Left cardiac atrium (tissue), 4 donors: ENCODE measurements at places on chromosomes 3 and 15. TPM values are rescaled to one million over a fixed set of nuclear protein-coding genes. Genes with fewer than 3 reads are reported as not detected.

GRCh38 chr3:151379083-151379734 lies 5.3 kb downstream of the P2RY12 start:
- peak; percentile 27 for DNase-seq

- peak; percentile 62 for DNase-seq
Observed at GRCh38 chr3:42516443-42516842, 14.0 kb downstream of the VIPR1 start.

DNA sequence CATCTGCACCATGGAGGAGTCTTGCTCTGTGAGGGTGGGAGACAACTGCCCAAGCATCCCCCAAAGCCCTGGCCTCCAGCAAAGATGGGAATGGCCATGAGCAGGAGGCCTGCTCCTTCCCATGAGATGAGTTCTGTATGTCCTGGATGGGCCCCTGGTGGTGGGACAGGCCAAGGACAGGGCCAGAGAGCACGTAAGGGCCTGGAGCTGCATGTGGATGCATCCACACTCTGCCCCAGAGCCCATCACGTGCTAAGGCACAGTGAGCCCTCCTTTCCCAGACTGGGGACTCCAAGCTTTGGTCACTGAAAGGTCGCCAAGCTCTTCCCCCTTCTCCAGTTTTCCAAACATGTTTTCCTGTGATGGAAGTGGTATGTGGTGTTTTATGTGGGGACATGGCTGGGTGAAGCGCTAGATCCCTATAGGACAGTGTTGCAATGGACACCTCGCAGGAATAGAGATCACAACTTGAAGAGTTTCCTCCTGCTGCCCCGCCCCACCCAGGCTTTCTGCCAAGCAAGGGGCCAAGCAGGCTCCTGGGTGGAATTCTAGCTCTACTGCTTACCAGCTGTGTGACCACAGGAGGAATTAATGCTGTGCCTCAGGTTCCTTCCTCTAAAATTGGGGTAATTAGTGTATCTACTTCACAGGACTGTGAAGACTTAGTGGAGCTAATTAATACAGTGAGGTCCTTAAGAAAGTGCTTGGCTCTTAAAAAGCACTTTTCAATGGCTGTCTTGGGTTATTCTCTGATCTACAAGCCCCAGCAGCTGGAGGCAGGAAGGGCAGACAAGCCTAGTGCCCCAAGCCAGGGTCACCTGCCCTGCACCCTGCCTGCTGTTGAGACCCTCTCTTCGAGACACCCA lies 106.4 kb upstream of the RPL32 start:
- DNase-seq = peak; percentile 80

- no peak for DNase-seq
Observed at GRCh38 chr15:39908186-39908585, 11.9 kb downstream of the GPR176 start.

DNA sequence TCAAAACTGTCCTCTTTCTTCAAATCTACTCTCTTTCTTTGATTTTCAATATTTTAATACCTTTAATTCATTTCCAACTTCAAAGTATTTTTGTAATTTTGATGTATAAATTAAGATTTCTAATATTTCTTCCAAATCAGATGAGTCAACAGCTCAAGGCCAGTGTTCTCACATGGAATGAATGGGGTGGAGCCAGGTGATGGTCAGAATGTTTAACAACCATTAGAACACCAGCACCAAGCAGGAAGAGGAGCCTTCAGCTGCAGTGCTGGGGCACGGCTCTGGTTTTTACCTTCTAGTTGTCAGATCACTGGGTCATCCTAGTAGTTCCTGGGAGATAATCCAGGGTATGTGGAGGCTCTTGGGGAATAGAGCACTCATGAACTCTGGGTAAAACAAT lies 494.5 kb upstream of the PDZRN3 start:
- DNase-seq = no peak

DNA sequence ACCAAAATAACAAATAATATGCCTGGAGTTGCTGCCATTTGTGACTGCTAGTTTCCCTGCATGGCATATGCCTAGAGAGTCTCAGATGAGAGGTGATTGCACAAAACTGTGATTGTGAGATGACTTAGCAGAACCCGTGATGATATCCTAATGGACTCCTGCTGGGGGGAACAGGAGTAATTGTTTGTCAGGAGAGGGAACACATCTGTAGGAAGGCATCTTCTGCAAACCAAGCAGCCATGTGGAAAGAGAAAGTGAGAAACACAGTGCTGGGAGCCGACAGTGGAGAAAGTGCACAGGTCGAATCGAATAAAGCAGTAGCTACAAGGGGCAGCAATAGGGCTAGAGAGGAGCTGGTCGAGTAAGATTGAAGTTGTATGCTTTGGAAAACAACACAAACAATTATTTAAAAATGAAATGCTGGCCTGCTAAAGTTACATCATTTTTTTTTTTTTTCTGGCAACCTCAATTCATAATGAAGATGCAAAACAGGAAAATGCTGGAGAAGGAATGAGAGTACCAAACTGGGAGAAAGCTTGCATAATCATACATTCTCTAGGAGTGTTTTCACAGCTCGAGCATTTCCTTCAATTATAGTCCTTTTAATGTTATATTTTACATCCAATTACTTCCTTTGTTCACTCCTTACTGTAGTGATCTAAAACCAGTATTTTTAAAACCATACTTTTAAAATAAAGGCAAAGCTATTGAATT lies 494.2 kb upstream of the AGTR1 start:
- no peak for DNase-seq

DNA sequence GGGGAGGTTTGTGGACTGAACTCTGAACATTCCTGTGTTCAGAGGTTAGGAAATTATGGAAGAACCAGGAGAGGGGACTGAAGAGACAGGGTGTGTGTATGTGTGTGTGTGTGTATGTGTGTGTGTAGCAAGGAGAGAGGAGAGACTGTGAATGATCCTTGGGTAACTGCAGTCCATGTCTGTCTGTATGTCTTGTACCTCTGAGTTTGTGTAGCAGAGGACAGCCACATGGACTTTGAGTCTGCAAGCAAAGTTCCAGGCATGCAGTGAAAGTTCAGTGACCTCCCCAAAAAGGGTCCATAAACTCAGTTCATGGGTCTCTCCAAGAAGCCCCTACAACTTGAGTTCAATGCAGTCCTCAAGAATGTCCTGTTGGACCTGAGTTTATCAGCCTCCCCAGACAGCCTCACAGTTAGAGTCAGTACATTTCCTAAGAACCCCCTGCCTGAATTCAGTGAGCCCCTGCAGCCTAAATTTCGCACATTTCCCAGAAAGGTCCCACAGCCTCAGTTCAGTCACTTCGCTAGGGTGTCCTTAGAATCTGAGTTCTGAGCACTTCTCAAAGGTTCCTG lies 28.3 kb upstream of the HERC1 start:
- DNase-seq = no peak

DNA sequence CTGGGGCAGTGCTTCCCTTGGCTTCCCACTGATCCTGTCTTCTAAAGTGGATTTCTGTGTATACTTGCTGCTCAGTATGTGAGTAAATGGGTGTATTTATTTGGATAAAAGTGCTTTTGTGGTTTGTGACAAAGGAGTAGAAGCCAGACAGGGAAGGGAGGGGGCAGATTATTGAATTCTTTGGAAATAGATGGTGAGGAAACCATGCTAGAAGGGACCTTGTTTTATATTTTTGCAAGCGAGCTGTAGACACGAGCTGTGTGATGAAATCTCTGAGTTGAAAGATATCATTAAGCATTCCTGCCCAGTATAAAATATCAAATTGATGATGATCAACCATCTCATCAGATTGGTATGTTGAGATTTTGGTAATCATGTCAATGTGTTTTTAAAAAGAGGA lies 68.9 kb downstream of the DUT start:
- DNase-seq = no peak

GRCh38 chr15:63605816-63606215 lies 8.6 kb downstream of the FBXL22 start:
- DNase-seq = no peak

- peak; percentile 2 for DNase-seq
Observed at GRCh38 chr3:126527006-126527405, 3.1 kb downstream of the CHST13 start.

DNA sequence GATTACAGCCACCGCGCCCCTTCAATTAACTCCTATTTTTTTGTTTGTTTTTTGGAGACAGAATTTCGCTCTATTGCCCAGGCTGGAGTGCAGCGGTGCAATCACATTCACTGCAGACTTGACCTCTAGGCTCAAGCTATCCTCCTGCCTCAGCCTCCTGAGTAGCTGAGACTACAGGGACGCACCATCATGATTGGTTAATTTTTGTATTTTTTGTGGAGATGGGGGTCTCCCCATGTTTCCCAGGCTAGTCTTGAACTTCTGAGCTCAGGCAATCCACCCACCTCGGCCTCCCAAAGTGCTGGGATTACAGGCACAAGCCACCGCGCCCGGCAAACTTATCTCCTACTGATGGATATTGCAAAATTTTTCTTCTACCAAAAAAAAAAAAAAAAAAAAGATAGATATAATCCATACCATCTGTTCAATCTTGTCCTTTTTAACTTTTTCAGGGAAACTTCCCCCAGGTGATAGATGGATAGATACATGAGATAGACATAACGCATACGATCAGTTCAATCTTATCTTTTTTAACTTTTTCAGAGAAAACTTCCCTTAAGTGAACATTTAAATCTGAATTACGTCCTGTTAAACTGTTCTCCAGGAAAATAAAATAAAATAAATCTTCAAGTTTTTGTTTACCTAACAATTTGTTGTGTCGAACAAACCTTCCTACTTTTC lies 693 bp upstream of the RPSA start:
- no peak for DNase-seq

- DNase-seq = no peak
Observed at GRCh38 chr15:23564821-23565394, 566 bp upstream of the MKRN3 start.

DNA sequence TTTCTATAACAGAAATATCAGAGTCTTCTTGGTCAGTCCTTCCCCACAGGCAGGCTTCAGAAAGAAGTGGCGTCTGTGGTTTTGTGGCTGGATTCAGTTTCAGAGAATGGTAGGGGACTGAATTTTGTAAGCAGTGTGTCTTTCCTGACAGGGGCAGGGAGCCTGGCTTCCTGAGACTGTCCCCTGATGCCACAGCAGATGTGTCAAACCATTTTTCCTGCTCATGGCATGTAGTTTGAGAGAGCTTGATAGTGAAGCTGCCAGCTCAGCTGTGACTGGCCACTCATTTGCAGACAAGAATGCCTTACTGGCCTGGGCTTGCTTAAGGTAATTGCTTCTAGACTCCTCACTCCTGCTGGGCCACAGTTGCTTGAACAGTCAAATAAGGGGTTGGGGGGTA lies 26.4 kb downstream of the LARS2 start:
- no peak for DNase-seq

DNA sequence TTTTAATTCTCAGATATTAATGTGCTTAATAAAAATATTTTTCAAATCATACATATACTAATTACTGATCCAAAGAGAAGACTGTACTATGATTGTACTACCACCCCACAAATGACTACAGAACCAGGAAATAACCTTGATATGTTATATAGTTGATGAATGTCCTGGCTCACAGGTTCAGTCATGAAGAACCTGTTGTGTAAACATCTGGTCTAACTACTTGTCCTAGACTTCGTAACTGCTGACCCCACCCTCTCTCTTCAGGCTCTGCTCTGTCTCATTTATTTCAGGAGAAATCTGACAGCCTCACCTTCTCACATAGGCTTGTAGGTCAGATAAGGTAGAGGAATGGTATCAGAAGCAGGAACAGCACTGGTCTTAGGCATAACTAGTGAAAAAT lies 14.7 kb upstream of the CSTA start:
- DNase-seq = no peak

DNA sequence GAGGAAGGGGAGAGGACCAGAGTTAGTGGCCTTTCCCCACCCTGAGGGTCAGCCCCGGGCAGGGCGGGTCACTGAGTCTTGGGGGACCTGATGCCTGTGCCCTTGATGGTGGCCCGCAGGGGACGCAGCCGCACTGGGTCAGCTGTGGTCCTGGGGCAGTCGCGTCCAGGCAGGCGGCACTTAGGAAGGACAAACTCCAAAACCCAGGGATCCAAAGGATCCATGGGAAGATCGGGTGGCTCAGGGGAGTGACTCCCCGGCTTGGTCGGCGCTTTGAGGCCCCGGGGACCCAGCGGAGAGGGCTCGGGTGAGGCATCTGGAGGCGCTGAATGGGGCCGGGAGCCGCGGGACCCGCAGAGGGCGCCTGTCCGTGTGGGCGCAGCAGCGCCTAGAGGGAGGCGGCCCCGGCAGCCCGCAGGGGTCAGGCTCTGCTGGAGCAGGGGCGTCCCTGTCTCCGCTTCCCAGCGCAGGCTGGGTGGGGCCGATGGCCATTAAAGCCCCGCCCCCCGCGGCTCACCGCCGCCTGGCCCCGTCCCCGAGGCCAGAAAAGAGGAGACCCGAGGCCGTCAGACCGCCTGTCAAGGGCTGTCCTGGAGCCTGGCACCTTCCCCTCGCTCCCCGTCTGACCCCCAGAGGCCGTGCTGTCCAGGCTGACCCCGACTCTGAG lies 17.5 kb downstream of the CIDEC start:
- peak; percentile 77 for DNase-seq

GRCh38 chr3:190690246-190690645 lies 172.2 kb downstream of the GMNC start:
- no peak for DNase-seq

GRCh38 chr3:149528340-149528650 lies 53.8 kb downstream of the TM4SF4 start:
- no peak for DNase-seq

- DNase-seq = peak; percentile 75
Observed at GRCh38 chr15:69475769-69476358, 23.2 kb downstream of the RPLP1 start.

The APH1B gene
- 11.8 TPM for total RNA-seq

The FETUB gene
- total RNA-seq = not detected

The BNC1 gene
- total RNA-seq = 2.4 TPM

The PRR20G gene
- not detected for total RNA-seq

The RTF1 gene
- 18.2 TPM for total RNA-seq

The SIDT1 gene
- 0.71 TPM for total RNA-seq

The ZPLD1 gene
- total RNA-seq = 0.34 TPM

The DNAH12 gene
- 0.03 TPM for total RNA-seq
